ENCODE measurements at places on chromosomes 6 and 20.

- DNase-seq = no peak
Measured at GRCh38 chr6:37583261-37583660, 83.6 kb upstream of the CCDC167 start.

- no peak for DNase-seq
Measured at GRCh38 chr20:17925141-17925939, 43.3 kb downstream of the SNX5 start.

- DNase-seq = no peak
Measured at GRCh38 chr6:92086750-92087149, 1332.6 kb downstream of the EPHA7 start.

DNA sequence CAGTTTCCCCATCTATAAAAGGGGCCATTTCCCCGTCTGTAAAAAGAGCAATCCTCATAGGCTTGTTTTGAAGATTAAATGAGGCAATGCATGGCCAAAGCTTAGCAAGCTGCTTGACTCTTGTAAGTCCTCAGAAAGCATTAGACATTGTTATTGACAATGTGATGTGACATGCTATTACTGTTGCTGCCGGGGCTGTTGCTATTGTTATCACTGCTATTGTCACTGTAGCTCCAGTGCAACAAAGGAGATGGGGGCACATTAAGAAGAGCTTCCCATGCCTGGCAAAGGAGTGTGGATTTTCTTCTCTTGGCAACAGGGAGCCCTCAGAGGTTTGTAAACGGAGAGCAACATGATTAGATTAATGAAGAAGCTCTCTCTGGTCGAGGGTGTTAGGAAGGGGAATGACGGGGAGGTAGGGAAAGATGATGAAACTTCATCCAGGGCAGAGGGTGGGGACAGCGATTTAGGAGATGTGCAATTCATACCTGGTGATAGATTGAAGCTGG, 33.1 kb upstream of the FAM83D start:
- no peak for DNase-seq

DNA sequence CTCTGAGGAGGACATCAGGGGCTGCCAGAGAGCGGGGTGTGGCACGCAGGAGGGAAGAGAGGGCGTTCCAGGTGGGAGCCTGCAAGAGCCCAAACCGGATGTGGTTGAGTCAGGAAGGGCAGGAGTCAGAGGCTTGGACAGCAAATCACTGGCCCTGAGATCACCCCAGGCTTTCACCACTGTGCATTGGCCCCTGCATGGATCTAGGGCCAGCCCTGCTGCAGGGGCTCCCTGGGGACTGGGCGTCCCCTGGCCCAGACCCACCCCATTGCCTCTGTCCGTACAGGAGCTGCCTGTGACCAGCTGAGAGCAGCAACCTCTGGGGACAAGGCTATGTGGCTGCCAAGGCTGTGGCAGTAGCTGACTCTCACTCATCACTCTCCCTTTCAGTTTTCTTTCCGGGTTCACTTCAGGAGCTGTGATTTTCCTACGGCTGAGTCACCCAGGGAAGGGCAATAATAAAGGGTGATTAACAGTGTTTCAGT, 33.9 kb downstream of the KCNK17 start:
- DNase-seq = no peak

- no peak for DNase-seq
Measured at GRCh38 chr6:78597966-78598365, 269.4 kb upstream of the IRAK1BP1 start.

DNA sequence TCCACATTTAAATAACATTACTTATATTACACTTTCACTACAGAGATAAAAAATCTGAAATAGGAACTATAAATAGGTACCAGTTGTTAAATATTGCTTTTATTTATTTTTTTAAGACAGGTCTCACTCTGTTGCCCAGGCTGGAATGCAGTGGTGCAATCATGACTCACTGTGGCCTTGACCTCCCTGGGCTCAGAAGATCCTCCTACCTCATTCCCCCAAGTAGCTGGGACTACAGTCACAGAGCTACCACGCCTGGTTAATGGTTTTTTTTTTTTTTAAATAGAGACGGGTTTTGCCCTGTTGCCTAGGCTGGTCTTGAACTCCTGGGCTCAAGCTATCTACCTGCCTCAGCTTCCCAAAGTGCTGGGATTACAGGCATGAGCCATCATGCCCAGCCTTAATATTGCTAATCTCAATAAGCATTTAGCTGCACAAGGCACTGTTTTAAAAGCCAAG, 17.3 kb downstream of the EEF1E1 start:
- no peak for DNase-seq

DNA sequence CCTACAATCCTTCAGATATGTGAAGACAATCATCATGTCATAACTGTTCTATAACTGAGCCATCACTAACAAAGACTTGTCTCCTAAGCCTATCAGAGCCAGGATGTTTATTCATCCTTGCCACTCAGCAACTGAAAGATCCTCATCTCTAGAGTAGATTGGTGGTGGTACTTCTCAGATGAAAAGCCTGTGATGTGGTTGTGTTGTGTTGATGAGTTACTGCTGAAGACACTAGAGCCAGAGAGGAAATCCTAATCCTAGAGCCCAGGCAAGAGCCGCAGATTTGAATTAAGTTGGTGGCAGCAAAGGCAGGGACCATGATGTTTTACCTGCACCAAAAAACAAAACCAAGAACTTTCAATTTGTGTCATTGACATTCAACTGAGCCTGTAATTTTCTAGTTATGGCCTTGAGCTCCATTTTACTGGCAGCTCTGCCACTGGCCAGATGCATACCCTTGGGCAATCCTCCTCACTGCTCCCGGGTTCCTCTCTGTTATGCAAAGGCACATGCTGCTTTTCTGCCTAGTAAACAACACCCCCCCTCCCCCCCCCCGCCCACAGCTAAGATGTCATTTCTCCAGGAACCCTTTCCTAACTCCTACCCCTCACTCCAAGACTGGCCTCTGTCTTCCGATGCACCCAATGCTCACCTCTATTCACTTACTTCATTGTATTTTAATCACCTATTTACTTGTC, 50.2 kb upstream of the REV3L start:
- no peak for DNase-seq

DNA sequence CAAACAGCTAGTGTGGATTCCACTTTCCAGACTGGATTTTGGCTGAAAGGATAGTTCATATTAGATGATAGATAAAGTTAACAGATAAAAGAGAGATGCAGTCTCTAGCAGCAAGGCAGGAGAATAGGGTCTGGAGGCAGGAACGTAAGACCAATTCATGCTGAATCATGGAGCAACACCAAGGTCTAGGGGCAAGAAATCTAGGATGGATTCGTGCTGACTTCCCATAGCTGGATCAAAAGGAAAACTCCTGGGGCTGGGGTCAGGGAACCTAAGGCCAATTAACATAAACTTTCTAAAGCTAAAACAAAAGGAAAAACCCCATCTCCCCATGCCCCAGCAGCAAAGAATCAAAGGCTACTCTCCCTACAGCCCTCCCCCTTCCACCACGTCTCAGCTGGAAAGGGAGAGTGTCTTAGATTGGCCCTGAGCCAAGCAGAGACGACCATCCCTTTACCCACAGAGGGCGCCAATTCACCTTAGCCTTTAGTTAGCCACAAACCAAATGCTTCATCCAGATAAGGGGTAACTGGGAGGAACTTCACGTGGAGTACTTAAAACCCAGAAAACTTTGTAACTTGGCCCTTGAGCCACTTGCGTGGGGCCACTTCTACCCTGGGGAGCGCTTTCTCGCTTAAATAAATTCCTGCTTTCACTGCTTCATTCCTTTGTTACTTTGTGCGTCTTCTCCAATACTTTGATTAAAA, 7.6 kb downstream of the TREM1 start:
- DNase-seq = peak; percentile 69

DNA sequence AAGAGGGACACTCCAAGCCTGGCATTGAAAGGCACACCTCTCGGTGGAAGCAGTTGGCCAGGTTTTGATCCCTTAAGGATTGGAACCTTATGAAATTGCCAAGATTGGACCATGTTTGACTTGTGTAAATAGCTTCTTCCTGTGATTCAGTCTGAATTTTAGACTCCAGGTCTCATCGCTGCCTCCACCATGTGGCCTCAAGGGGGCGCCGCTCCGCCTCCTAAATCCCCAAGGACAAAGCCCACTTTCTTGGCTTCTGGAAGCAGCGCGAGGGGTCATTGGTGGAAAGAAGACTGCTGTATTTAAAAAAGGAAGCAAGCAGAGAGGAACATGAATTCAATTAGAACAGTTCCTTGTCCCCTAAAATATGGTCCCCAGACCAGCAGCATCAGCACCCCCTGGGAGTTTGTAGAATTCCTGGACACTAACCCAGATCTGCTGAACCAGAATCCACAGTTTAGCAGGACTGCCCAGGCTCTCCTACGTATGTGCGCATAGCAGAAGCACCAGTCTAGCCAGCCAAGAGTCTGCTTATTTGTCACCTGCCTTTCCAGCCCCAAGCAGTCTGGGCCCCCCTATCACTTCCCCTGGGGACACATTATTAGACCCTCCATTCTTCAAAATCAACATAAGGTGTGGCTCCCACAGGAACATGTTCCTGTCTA, 108.5 kb downstream of the LY86 start:
- DNase-seq = peak; percentile 18

- no peak for DNase-seq
Measured at GRCh38 chr6:162817196-162817595, 89.4 kb downstream of the PACRG start.

All from stimulated activated CD4-positive, alpha-beta T cell treated with anti-CD3 and anti-CD28 coated beads, Interleukin-4, amount 100 ng/mL, for 4 hours (primary cell).